ENCODE measurements at places on chromosomes 2 and 18.

DNA sequence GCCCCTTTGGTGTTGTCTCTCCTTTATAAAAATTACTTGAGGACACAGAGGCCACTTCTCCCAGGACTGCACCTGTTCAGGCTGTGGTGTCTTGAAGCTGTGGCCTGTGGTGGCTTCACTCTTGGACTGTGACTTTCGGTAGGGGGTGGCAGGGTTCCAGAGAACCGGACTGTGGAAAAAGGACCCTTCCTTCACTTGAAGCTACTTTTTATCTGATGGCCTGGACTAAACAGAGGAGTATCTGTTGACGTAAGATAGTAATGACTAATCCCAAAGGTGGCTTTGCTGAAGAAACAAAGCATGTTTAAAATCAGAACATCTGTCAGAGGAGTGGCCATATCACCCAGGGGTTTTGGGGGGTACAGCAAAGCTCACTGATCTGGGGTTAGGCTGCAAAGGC, 60.8 kb downstream of the CENPO start:
- DNase-seq: no peak

GRCh38 chr2:72994282-72994990, 77.1 kb downstream of the SFXN5 start:
- DNase-seq: no peak

GRCh38 chr2:181789827-181790448, 101.6 kb upstream of the ITPRID2 start:
- DNase-seq: no peak

- DNase-seq: no peak
Observed at GRCh38 chr2:234535464-234535863, 38.6 kb upstream of the ARL4C start.

GRCh38 chr2:28439127-28439526, 46.5 kb downstream of the FOSL2 start:
- DNase-seq: no peak

DNA sequence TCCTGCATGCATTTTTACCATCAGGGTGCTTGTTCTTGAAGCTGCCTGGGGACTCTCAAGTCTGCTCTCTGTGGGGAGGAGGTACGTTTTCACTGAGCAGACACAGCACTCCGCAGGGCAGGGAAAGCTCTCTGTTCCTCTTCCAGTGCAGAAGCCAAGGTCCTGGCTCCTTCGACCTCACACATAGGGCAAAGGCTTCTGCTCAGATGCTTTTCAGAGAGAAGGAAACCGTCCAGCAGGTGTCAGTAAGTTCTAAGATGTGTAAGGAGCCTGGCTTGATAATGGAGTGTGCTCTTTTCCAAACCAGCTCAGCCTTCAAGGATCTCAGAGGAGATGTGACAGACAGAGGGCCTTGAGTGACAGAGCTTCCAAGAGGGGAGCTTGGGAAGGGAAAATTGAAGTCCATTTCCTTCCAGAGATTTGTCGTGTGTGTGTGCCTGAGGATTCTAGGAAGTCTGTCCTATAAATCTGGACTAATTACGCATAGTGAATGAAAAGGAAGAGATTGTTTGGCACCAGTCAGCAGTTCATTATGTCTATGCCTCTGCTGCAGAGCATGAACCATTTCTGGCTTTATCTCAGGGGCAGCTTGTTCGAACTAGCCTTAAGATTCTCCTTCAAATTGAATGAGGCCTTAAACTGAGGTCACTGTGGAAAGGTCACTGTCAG, 67.3 kb upstream of the UPP2 start:
- peak; percentile 61 for DNase-seq

GRCh38 chr2:217538719-217539118, 464.1 kb downstream of the TNS1 start:
- no peak for DNase-seq

- DNase-seq: no peak
Observed at GRCh38 chr18:36947820-36948348, 119.0 kb downstream of the KIAA1328 start.

GRCh38 chr2:203022751-203023150, 8.1 kb downstream of the NBEAL1 start:
- DNase-seq: no peak

DNA sequence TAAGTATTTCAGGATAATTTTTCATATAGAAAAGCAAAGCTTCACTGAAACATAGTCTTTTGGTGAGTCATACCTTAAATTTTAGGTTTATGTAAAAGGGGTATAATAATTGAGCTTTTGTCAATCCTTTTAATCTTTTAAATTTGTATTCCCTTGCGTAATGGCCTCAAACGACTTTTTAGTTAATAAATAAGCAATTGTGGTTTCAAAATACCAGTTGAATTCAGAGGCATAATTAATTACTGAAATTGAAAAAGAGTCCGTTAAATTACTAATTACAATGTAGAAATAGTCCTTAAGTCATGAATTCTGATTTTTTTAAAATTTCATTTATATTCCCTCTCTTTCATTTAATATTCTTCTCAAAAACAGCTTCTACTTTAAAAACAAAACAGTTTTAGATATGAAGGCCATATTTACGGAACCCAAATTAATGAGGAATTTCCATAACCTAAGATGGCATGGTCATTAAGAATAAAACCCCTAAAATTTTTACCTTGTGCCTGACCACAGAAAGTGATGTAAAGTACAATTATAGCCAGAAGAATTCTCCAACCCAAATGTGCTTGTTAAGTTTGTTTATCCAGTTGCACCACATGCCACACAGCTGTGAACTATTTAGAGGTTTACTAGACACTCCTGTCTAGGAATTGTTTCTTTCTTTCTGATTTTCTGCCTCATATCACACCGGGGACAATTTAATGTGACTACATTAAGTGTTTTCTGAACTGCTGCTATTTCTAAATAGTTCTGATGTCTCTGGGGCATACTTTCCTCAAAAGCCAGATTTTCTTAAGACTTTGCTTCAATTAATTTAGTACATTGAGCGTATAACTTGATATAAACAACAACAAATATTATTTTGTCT, 60.7 kb upstream of the ITGA4 start:
- DNase-seq: no peak

DNA sequence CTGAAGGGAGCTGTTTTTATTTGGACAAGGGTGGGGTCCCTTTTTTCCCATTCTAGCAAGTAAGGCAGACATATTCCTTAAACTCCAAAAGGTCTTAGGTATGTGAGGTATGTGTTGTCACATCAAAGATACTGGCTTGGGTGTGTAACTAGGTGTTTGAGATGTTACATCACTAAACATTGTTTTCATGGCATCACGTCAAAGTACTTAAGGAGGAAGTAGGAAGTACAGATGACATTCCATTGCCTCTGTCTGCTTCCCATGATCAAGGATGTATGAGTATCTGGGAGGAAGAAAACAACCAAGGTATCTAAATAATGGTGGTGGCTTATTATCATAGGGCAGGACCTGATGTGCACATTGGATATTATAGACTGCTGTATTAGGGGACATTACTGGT, 39.3 kb downstream of the CD302 start:
- DNase-seq: no peak

- DNase-seq: no peak
Observed at GRCh38 chr2:43937269-43937820, 58.4 kb downstream of the LRPPRC start.

- peak; percentile 77 for DNase-seq
Observed at GRCh38 chr2:176106581-176107539, at the start of gene HOXD11. TSS of gene HOXD11 (plus strand) at chr2:176107280. CDS start at chr2:176107356, 76 bp downstream.

GRCh38 chr2:195902857-195903256, 165.8 kb downstream of the DNAH7 start:
- DNase-seq: no peak

GRCh38 chr18:37084912-37085311, 256.0 kb downstream of the KIAA1328 start:
- no peak for DNase-seq
